ENCODE measurements at places on chromosomes 1 and 21. TPM values are rescaled to one million over a fixed set of nuclear protein-coding genes. Genes with fewer than 3 reads are reported as not detected.

CRNN gene
- not detected for total RNA-seq

CACNA1S gene
- total RNA-seq, result not detected

ZNF648 gene
- not detected for total RNA-seq

GRCh38 chr1:112626193-112626592, 6.6 kb downstream of the CAPZA1 start:
- no peak overlapping the region for H3K27ac ChIP-seq
- H3K27me3 ChIP-seq, result no peaks in the 10 kb centered on the region
- peaks cover 54% of the 10 kb centered on the region for H3K4me1 ChIP-seq
- H3K36me3 ChIP-seq, result peaks cover 40% of the 10 kb centered on the region
- no peak overlapping the region for H3K4me3 ChIP-seq

- H3K27me3 ChIP-seq, result peaks cover 5% of the 10 kb centered on the region
- DNase-seq, result peak; percentile 72
- 0 out of 2 replicates have a peak overlapping the region, but pooled peaks have one; percentile 36 for H3K27ac ChIP-seq
Measured at GRCh38 chr1:24966724-24967346, 36.8 kb upstream of the RUNX3 start.

- no peak overlapping the region for H3K27ac ChIP-seq
- H3K27me3 ChIP-seq, result peaks cover 3% of the 10 kb centered on the region
- peaks cover 77% of the 10 kb centered on the region for H3K4me1 ChIP-seq
- no peak for DNase-seq
- no peak overlapping the region for H3K4me3 ChIP-seq
- peaks cover 7% of the 10 kb centered on the region for H3K36me3 ChIP-seq
Measured at GRCh38 chr1:40377512-40377911, 4.0 kb downstream of the SMAP2 start.

- H3K27me3 ChIP-seq, result no peaks in the 10 kb centered on the region
- H3K27ac ChIP-seq, result no peak overlapping the region
- H3K4me3 ChIP-seq, result no peak overlapping the region
- no peak for DNase-seq
- peaks cover 18% of the 10 kb centered on the region for H3K4me1 ChIP-seq
Measured at GRCh38 chr21:29496337-29496736, 197.6 kb downstream of the BACH1 start.

DNA sequence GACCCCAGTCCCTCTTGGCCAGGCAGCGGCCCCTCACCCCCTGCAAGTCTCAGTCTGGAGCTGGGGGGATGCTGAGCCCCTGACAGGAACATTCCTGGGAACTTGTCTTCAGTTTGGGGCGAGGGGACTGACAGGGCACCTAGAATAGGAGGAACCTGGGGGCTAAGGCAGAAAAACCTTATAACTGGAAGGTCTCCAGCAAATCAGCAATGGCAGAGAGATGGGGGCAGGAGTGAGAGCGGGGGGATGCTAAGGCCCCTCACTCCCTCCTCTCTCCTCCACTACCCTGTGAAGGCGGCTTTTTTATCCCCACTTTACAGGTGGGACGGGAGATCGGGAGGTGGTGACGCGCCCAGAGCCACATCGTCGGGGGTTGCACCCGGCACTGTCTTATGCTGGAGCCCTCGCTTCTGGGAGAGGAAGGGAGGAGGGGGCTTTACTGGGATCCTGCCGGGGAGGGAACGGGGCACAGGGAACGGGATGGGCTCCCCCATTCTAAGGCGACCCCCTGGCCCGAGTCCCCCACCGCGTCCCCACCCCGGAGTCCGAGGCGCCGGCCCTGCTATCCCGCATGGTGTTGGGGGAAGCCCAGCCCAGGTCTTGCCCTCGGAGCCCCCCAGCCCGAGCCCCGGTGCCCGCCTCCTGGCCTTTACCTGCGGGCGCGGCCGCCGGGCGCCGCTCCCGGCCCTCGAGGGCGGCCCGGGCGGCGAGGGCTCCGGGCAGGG, 456 bp downstream of the COL8A2 start:
- H3K4me3 ChIP-seq, result peak overlapping the region; percentile 40
- no peaks in the 10 kb centered on the region for H3K36me3 ChIP-seq
- no peak overlapping the region for H3K27ac ChIP-seq
- no peak for DNase-seq
- peaks cover 21% of the 10 kb centered on the region for H3K27me3 ChIP-seq

- no peak overlapping the region for H3K27ac ChIP-seq
- no peaks in the 10 kb centered on the region for H3K27me3 ChIP-seq
- peaks cover 5% of the 10 kb centered on the region for H3K4me1 ChIP-seq
Measured at GRCh38 chr1:219427403-219427802, 185.5 kb downstream of the ZC3H11B start.

DNA sequence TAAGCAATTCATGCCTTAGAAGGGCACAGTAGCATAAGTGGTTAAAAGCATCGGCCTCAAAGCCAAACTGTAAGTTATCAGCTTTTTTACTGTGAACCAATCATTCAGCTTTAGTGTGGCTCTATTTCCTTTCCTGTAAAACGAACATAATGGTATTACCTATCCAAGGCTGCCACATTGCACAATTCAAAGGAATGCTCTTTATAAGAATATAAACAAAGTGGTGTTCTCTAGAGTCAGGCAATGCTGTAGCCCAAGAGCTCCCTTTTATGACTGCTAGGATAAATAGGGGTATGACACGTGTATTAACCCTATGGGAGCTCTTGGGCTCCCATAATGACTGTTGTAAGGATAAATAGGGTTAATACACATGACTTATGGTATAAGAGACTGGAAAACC, 25.4 kb downstream of the INTS7 start:
- DNase-seq, result no peak
- peaks cover 7% of the 10 kb centered on the region for H3K4me1 ChIP-seq
- no peaks in the 10 kb centered on the region for H3K36me3 ChIP-seq
- H3K27me3 ChIP-seq, result no peaks in the 10 kb centered on the region
- no peak overlapping the region for H3K27ac ChIP-seq

- peaks cover 19% of the 10 kb centered on the region for H3K36me3 ChIP-seq
- no peaks in the 10 kb centered on the region for H3K4me1 ChIP-seq
- no peak for DNase-seq
Measured at GRCh38 chr1:98723574-98723973, 62.1 kb downstream of the SNX7 start.

DNA sequence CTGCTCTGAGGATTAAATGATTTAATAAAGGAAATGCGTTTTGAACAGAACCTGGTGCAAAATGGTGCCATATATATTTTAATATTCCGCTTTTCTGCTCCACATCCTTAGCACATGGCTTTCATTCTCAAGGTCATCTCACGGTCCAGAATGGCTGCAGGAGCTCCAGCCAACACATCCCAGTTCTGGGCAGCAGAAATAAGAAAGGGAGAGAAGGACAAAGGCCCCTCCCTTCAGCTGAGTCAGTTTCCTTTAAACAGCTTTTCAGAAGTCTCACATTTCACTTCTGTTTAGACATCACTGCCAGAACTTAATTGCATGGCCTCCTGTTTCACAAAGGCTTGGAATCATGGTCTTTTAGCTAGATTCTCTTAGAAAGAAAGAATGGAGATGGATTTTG, 75.2 kb upstream of the LRRN2 start:
- 0 out of 2 replicates have a peak, but pooled peaks cover 5% of the 10 kb centered on the region for H3K36me3 ChIP-seq
- no peak overlapping the region for H3K4me3 ChIP-seq

GRCh38 chr1:182700351-182700709, 15.9 kb upstream of the RGS8 start:
- H3K4me3 ChIP-seq, result peak overlapping the region; percentile 60
- no peaks in the 10 kb centered on the region for H3K36me3 ChIP-seq
- no peak overlapping the region for H3K27ac ChIP-seq
- H3K4me1 ChIP-seq, result no peaks in the 10 kb centered on the region
- H3K27me3 ChIP-seq, result peaks cover 15% of the 10 kb centered on the region

- peak overlapping the region; percentile 91 for H3K27ac ChIP-seq
- peaks cover 77% of the 10 kb centered on the region for H3K4me1 ChIP-seq
- peaks cover 15% of the 10 kb centered on the region for H3K36me3 ChIP-seq
- H3K27me3 ChIP-seq, result no peaks in the 10 kb centered on the region
Measured at GRCh38 chr1:198493329-198493728, 47.2 kb downstream of the ATP6V1G3 start.

DNA sequence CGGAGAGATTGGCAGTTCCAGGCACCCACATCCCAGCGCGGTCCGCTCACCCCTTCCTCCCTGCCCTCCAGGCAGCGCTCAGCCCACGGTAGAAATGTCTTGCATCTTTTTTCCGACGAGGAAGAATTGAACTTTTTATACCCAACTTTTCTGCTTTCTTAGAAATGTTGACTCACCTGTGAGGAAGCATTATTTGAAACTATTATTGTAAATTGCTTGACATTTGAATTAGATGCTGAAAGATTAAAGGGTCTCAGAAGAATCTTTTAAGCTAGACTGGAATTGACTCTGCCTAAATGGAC, 912 bp upstream of the SIPA1L2 start:
- H3K4me3 ChIP-seq, result peak overlapping the region; percentile 30
- peaks cover 32% of the 10 kb centered on the region for H3K27me3 ChIP-seq
- no peaks in the 10 kb centered on the region for H3K36me3 ChIP-seq
- no peak for DNase-seq
- no peak overlapping the region for H3K27ac ChIP-seq
- peaks cover 6% of the 10 kb centered on the region for H3K4me1 ChIP-seq

GRCh38 chr1:241479294-241479693, 40.3 kb downstream of the FH start:
- no peaks in the 10 kb centered on the region for H3K27me3 ChIP-seq
- H3K27ac ChIP-seq, result no peak overlapping the region
- H3K36me3 ChIP-seq, result peaks cover 21% of the 10 kb centered on the region

- H3K27ac ChIP-seq, result peak overlapping the region; percentile 87
- DNase-seq, result peak; percentile 12
- H3K4me1 ChIP-seq, result peaks cover 59% of the 10 kb centered on the region
- no peaks in the 10 kb centered on the region for H3K36me3 ChIP-seq
- H3K27me3 ChIP-seq, result peaks cover 5% of the 10 kb centered on the region
Measured at GRCh38 chr1:226661965-226662364, 77.1 kb downstream of the ITPKB start.
